B cell (primary cell): ENCODE measurements at places on chromosomes 5 and 9. TPM values are rescaled to one million over a fixed set of nuclear protein-coding genes. Genes with fewer than 3 reads are reported as not detected.

- H3K4me1 ChIP-seq = peaks cover 34% of the 10 kb centered on the region
- no peak overlapping the region for H3K4me3 ChIP-seq
- no peaks in the 10 kb centered on the region for H3K27me3 ChIP-seq
- no peak overlapping the region for H3K27ac ChIP-seq
- DNase-seq = no peak
Observed at GRCh38 chr5:140550147-140551079, 3.0 kb downstream of the EIF4EBP3 start.

DNA sequence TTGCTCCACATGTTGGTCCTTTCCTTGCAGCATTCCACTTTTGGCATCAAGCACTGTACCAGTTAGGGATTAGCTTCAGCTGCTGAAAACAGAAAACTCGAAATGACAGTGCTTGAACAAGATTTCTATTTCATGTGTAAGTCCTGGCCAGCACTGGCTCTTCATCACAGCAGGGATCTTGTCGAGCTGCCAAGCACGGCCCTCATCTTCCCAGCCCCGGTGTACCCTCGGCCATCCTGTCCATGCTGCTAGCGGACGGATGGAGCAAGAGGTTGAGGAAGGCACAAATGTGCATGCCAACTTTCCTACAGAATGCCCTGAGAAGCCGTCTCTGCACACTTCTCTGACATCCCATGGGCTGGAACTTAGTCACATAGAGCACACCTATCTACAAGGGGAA is 130.6 kb downstream of the TENT4A start:
- no peaks in the 10 kb centered on the region for H3K4me1 ChIP-seq
- H3K27ac ChIP-seq = no peak overlapping the region
- H3K36me3 ChIP-seq = no peaks in the 10 kb centered on the region
- DNase-seq = no peak
- H3K27me3 ChIP-seq = no peaks in the 10 kb centered on the region

GRCh38 chr5:154194345-154195329 is 4.1 kb downstream of the GALNT10 start:
- H3K4me3 ChIP-seq = no peak overlapping the region
- H3K27ac ChIP-seq = no peak overlapping the region
- DNase-seq = no peak
- peaks cover 25% of the 10 kb centered on the region for H3K4me1 ChIP-seq
- H3K27me3 ChIP-seq = no peaks in the 10 kb centered on the region
- peaks cover 10% of the 10 kb centered on the region for H3K36me3 ChIP-seq

DNA sequence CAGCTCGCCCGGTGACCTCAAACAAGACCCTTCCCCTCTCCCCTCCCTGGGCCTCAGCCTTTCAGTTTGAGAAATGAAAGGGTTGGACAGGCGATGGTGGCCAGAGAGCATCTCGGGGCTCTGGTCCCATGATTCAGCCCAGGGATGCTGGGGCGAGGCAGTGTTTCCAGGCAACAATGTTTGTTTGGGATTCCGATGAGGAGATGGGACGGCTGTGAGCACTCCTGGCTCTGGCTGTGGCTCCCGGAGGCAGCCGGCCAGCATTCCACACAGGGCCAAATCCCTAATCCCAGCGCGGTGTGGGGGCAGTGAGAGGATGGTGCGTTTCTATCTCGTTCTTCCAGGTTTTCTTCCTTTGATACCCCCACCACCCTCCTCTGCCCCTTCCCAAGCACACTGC is 66.0 kb downstream of the HMCN2 start:
- H3K4me3 ChIP-seq = no peak overlapping the region
- no peaks in the 10 kb centered on the region for H3K36me3 ChIP-seq
- H3K27ac ChIP-seq = no peak overlapping the region
- H3K27me3 ChIP-seq = peaks cover 15% of the 10 kb centered on the region
- no peaks in the 10 kb centered on the region for H3K4me1 ChIP-seq

DNA sequence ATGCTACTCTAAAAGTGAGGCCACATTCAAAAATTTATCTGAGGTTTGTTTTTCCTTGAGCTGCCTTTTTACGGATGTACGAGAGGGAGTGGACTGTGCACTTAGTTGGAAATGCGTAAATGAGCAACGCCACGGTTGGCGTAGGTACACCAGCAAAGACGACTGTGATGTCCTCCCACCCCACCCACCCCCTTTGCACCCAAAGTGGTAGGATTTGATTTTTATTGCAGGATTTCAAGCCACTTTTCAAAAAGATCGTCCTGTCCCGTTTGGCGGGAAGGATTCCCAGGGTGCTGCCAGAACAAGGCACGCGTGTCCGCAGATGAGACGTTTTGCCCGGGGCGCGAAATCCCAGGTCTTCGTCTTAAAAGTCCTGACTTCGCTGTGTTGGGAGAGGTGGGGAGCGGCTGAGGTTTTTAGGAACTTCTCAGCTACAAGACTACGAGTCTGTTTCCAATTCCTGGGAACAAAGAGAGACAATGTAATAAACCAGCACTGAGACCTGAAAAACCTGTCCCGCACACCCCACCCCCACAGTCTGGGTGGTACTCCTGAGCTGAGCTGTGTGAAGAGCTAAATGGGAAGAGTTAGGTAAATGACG is 1.0 kb upstream of the TLE1 start:
- DNase-seq = peak; percentile 36
- H3K36me3 ChIP-seq = peaks cover 1% of the 10 kb centered on the region
- peaks cover 24% of the 10 kb centered on the region for H3K4me1 ChIP-seq

GRCh38 chr5:143636931-143637528 is 174.9 kb upstream of the HMHB1 start:
- H3K36me3 ChIP-seq = no peaks in the 10 kb centered on the region
- H3K27me3 ChIP-seq = no peaks in the 10 kb centered on the region
- H3K4me1 ChIP-seq = no peaks in the 10 kb centered on the region
- DNase-seq = no peak
- no peak overlapping the region for H3K4me3 ChIP-seq

GRCh38 chr5:122219436-122220166 is 90.3 kb downstream of the ZNF474 start:
- H3K4me1 ChIP-seq = no peaks in the 10 kb centered on the region
- H3K4me3 ChIP-seq = no peak overlapping the region
- no peaks in the 10 kb centered on the region for H3K36me3 ChIP-seq
- H3K27me3 ChIP-seq = no peaks in the 10 kb centered on the region
- H3K27ac ChIP-seq = no peak overlapping the region
- DNase-seq = no peak

DNA sequence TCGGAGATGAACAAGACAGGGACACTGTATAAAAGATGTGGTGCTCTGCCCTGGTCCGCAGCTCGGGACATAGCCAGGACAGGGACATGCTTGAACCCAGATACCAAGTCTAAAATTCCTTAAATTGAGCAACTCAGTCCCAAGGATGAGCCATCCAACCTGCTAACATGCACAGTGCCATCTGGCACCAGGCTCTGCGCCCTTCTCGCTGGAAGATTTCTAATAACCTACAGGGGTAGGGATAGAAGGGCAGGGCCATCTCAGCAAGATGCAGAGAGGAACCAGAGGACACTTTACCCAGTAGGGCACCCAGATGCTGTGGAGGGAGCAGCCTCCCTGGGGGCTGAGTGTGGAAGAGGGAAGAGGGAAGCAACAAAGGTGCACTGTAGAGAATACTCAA is 60.1 kb downstream of the SEMA4D start:
- H3K4me1 ChIP-seq = peaks cover 78% of the 10 kb centered on the region
- no peak for DNase-seq
- H3K4me3 ChIP-seq = no peak overlapping the region
- H3K27ac ChIP-seq = no peak overlapping the region

- no peak overlapping the region for H3K4me3 ChIP-seq
- no peaks in the 10 kb centered on the region for H3K36me3 ChIP-seq
- no peak for DNase-seq
- H3K4me1 ChIP-seq = no peaks in the 10 kb centered on the region
Observed at GRCh38 chr5:170195961-170196360, 36.8 kb upstream of the C5orf58 start.

DNA sequence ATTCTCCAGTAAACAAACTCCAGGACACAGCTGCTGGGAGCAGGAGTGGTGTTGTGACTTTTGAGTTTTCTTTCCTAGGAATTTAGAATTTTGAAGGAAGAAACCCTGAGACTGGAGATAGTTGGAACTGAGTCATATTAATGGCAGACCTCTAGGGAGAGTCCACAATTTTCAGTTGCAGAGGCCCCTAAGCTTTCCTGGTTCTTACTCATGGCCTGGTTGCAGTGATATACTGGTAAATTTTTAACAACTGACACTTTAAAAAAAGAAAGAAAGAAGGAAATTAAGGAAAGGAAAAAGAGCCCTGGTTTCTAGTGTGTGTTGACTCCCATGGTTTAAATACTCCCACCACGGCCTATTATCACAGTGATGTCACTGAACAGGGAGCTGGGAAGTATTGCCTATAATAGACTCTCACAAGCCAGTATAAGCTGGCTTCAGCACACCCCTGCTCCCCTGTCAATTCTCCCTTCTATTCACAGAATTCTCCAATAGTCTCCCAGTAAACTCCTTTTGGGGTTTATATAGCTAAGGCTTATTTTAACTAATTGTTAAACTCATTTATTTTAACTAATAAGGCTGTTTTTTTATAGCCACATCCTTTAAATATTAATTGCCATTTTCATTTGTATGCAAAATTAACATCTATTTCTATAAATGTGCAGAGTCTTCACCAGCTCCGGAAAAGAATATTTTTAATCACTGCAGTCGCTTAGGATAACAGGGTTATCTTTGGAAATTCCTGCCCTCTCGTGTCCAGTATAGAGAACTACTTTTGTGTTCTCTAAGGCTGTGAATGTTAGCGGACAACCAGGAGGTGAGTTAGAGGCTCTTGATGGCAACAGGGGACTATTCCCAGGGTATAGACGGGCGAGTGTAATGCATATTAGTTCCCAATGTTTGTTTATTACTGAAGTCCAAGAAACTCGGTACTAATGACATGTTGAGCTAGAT is 59.7 kb downstream of the GGTA1 start:
- H3K4me1 ChIP-seq = no peaks in the 10 kb centered on the region
- no peak overlapping the region for H3K27ac ChIP-seq
- H3K4me3 ChIP-seq = no peak overlapping the region

GRCh38 chr5:75965292-75965691 is 117.9 kb upstream of the SV2C start:
- no peaks in the 10 kb centered on the region for H3K27me3 ChIP-seq
- no peak overlapping the region for H3K27ac ChIP-seq
- H3K36me3 ChIP-seq = no peaks in the 10 kb centered on the region
- peaks cover 14% of the 10 kb centered on the region for H3K4me1 ChIP-seq
- DNase-seq = peak; percentile 18

DNA sequence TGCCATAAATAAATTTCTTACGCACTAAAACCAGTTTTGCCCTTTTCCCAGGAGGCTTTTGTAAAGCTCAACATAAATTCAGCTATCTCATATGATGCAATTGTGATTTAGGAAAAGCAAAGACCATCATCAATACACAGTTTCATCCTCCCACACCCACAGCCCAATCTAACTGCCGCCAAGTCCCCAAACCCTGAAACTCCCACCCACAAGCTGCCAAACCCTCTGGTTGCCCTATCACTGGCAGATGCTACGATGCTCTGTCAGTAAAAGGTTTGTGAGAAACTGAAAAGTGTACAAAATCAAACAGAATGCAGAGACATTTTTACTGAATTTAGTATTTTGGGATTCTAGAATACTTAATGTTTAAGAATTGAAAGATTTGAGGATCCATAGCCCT is 42.8 kb upstream of the NR4A3 start:
- peaks cover 9% of the 10 kb centered on the region for H3K4me1 ChIP-seq
- H3K4me3 ChIP-seq = no peak overlapping the region
- DNase-seq = no peak
- no peaks in the 10 kb centered on the region for H3K36me3 ChIP-seq

DNA sequence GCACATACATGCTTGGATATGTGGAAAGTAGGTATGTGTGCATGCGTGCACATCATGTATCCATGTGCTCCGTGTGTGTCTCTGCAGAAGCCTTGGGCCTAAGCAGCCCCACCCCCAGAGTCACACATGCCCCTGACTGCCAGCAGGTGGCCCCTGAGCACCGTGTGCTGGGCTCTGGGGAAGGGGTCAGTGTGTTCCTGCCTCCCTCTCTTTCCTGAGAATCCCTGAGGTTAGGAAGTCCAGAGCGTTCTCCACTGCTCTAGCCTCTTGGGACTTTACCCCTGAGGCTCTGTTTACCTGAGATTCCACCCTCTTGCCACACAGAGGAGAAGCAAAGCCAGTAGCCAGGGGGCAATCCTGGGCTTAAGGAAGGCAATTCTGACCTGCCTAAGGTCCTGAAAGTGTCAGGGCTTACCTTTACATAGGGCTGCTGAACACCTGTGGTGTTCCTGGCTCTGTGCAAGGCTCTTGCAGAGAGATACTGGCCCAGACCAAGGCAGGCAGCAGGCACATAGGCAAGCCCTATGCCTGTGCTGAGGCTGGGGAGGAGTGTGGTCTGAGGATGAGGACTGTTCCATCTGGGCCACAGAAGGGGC is 207.3 kb downstream of the TMEM38B start:
- no peak overlapping the region for H3K27ac ChIP-seq
- DNase-seq = no peak
- no peaks in the 10 kb centered on the region for H3K27me3 ChIP-seq
- no peaks in the 10 kb centered on the region for H3K4me1 ChIP-seq
- H3K4me3 ChIP-seq = no peak overlapping the region
- H3K36me3 ChIP-seq = no peaks in the 10 kb centered on the region

DNA sequence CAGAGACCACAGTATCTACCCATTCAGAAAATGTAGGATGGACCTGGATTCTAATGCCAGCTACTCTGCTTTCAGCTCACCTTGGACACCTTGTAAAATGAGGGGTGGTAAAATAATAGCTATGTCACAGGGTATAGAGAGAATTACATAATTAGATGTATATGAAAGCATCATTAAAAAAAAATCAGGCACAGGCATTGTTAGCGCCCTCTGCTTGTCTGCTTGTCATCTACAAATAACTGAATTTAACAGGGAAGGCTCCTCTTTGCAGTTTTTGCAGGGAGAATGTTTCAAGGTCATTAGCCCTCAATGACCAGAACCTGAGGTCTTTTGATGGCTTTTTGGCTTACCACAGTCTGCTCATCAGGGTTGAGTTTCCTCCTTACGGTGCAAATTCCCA is 58.0 kb downstream of the GPR21 start:
- H3K4me1 ChIP-seq = peaks cover 52% of the 10 kb centered on the region
- H3K36me3 ChIP-seq = peaks cover 29% of the 10 kb centered on the region
- no peak overlapping the region for H3K27ac ChIP-seq
- no peaks in the 10 kb centered on the region for H3K27me3 ChIP-seq

- H3K4me1 ChIP-seq = no peaks in the 10 kb centered on the region
- no peak for DNase-seq
- no peak overlapping the region for H3K4me3 ChIP-seq
- no peaks in the 10 kb centered on the region for H3K27me3 ChIP-seq
Observed at GRCh38 chr5:26641492-26641891, 396.9 kb downstream of the CDH9 start.

ACTBL2 gene
- total RNA-seq = not detected in 2 replicates

CDX1 gene
- total RNA-seq = not detected in 2 replicates

SOHLH1 gene
- not detected in 2 replicates for total RNA-seq

C9orf50 gene
- not detected in 2 replicates for total RNA-seq

KCNMB1 gene
- total RNA-seq = not detected in 2 replicates

SMIM33 gene
- not detected in 2 replicates for total RNA-seq

SPATA31E1 gene
- total RNA-seq = not detected in 2 replicates

LCN9 gene
- total RNA-seq = not detected in 2 replicates

ECM2 gene
- not detected in 2 replicates for total RNA-seq

PTGER4 gene
- total RNA-seq = 26.3 and 26.8 TPM in 2 replicates

SH3RF2 gene
- not detected in 2 replicates for total RNA-seq

ARID3C gene
- total RNA-seq = not detected in 2 replicates

RANBP3L gene
- not detected in 2 replicates for total RNA-seq

PTGS1 gene
- total RNA-seq = 9.5 and 10.4 TPM in 2 replicates

CCNO gene
- total RNA-seq = not detected in 2 replicates

PTRH1 gene
- total RNA-seq = 6.2 and 7.6 TPM in 2 replicates
